8988T (cell line): ENCODE measurements at places on chromosomes 12 and 14.

DNA sequence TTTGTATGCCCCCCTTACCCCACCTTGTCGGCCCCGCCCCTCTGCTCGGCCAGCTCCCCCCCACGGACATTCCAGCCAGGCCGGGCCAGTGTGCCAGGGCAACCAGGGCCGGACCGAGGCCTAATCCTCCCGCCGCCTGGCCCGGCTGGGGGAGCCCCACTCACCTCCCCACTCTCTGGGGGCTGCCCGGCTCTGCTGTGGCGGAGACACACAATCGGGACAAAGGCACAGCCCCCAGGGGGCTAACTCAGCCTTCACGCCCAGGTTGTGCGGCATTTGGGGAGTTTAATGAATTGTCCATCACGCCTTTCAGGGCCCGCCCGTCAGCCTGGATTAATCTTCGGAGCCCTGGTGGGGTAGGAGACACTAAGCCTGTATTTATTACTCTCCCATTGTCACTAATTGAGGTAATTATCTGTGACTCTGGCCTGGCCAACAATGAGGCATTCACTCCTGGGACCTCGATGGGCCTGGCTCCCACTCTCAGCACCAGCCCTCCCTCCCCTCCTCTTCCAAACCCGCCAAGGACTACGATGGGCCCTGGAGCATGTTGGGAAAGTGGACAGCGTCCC, 8.7 kb downstream of the WNT1 start:
- DNase-seq = no peak

GRCh38 chr12:120119271-120119973, 2.9 kb upstream of the RAB35 start:
- no peak for DNase-seq

DNA sequence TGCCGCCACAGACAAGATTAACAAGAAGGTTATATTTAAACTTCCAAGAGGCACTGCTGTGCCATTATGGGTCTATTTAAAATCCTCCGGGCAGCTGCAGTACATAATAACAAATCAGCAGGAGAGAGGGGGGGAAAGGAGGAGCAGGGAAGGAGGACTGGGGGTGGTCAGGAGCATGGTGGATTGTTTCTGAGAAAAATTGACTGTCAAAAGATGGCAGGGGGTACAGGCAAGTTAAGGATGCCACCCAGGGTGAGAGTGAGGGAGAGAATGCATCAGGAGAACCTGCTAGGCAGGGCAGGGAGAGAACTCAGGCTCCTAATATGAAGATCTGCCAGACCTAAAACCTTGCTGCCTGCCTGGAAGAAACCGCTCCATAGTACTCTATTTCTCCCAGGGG, 181.8 kb downstream of the GRIN2B start:
- DNase-seq = no peak

- no peak for DNase-seq
These were observed 215.4 kb downstream of the FOXN3 start for GRCh38 chr14:89201645-89202044.

GRCh38 chr14:77599889-77600288, 16.5 kb downstream of the SPTLC2 start:
- DNase-seq = no peak

- DNase-seq = no peak
These were observed 93.9 kb downstream of the CALM1 start for GRCh38 chr14:90490720-90491050.

- no peak for DNase-seq
These were observed 39.4 kb downstream of the TMTC1 start for GRCh38 chr12:29744365-29744764.
